ENCODE measurements at places on chromosomes 3 and 15.

DNA sequence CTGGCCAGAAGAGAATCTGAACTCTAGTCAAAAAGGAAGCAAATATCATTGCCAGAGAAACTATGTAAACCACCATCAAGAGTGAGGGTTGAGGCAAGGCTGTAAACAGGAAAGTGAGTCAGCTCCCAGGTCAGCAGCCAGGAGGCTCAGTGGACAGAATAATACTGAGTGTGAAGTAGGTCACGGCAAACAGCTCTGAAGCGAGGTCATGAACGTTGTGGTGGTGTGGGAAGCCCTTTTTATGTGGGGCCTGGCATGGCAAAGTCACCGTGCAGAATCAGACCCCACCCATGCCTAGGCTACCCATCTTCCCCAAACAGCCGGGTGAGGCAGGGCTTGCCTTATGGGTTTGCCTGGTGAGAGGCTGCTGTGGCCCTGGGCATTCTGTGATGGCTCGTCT, 43.9 kb downstream of the THBS1 start:
- DNase-seq, result peak; percentile 79

DNA sequence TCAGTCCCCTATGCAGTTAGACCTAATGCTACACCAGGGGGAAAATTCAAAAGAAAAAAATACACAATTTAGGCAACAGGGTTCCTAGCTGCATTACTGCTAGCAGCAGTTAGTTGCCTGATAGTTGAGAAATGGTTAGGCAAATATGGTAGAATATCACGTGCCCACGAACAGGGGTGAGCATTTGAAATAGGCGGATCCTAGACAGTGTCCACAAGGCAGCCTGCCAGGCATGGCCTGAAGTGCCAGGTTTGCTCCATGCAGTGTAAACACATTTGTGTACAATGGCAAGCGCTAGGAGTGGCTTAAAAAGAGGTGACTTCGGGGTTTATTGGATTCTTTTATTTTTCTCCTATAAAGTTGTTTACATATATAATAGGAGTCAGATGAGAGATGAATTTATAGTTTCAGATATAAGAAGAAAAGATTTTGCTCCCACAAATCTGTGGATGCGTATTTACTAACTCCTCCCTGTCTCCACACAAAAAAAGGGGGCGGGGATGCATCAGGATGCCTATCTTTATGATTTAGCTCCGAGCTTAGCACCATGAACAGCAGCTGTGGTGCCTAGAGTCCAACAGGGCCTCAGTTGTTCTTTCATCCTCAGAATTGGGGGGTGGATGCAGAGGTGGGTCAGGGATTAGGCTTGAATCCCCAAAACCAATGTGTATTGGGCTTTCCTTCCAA, 3.9 kb upstream of the TGM4 start:
- no peak for DNase-seq

DNA sequence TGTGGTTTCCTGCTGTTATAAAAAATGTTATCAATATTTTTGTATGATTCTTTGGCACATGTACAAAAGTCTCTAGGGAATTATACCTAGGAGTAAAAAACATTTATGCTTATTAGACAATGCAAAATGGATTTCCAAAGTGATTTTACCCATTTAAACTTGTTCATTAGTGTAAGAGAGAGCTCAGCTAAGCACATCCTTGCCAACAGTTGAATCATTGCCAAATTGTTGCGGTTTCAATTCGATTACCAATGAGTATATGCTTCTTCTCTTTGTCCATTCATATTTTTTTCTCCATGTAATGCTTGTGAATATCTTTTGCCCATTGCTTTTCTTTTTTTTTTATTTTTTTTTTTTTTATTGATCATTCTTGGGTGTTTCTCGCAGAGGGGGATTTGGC, 17.2 kb downstream of the CASR start:
- no peak for DNase-seq

DNA sequence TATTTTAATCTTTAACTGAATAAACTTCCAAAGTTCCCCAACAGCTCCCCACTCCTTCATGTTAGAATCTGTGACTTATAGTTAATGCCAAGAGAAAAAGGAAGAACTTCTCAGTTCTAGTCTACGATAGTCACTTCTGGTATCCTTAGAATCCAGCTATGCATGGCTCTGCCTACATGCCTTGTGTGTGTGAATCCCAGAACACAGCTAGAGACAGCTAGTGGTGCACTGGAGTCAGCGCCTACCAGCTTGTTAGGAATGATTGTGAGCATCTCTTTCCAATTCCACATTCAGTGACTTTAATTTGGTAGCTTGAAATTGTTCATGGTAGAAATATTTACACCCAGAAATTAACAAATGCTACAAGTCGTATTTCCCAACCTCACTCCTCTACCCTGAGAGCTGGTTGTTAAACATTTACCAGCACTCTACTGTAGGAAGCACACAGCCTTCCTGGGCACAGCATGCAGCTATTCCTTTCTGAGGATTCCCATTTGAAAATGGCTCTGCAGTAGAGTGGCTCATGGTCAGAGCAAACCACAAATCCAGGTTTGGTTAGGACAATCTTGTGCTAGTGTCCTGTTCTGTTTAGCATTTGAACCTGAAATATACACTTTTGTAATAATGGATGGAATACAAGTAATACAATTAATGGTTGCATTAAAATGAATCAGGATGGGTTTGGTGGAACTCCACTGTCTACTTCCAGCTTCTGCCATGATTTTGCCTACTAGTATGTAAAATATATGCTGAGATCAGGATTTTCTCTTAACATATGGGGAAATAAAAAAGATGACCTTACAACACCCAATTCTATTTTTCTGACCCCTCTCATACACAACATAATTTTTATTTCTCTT, 371.0 kb upstream of the GBE1 start:
- no peak for DNase-seq

DNA sequence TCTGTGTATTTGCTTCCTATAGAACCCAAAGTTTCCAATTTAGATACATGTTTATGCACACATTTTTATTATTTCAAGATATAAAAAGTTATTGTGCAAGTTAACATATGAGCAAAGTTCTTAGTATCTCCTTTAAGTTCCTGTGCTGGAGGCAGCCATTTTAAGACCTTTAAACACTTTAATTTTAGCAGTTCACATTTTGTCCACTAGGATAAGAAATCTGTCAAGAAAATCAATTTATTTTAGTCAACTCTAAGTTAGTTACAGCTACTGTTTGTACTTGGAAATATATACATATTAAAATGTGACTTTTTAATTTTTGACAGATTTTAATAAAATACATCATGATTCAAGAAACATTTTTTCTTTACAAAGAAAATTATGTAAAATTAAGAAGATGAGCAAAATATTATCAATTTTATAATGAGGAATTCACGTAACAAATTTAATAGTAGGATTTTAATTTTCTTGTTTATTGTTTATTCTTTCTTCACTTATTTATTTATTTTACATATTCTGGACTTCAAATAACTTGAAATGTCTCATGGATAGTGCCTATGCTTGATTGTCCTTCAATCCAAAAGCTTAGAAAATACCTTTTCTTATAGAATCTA, 402.6 kb upstream of the GBE1 start:
- DNase-seq, result no peak

GRCh38 chr3:31364188-31364587, 168.5 kb upstream of the STT3B start:
- DNase-seq, result no peak

DNA sequence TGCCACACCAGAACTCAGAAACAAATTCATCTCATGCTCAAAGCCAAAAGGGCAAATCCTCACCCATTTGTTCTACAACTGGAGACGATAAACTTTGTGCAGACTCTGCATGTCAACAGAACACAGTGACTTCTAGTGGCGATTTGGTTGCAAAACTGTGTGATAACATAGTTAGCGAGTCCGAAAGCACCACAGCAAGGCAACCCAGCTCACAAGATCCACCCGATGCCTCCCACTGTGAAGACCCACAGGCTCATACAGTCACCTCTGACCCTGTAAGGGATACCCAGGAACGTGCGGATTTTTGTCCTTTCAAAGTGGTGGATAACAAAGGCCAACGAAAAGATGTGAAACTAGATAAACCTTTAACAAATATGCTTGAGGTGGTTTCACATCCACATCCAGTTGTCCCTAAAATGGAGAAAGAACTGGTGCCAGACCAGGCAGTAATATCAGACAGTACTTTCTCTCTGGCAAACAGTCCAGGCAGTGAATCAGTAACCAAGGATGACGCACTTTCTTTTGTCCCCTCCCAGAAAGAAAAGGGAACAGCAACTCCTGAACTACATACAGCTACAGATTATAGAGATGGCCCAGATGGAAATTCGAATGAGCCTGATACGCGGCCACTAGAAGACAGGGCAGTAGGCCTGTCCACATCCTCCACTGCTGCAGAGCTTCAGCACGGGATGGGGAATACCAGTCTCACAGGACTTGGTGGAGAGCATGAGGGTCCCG, 199.7 kb downstream of the AKAP13 start:
- DNase-seq, result no peak

GRCh38 chr15:67244971-67245478, 9.4 kb downstream of the AAGAB start:
- DNase-seq, result no peak

GRCh38 chr15:70214941-70215635, 117.4 kb upstream of the TLE3 start:
- DNase-seq, result no peak

DNA sequence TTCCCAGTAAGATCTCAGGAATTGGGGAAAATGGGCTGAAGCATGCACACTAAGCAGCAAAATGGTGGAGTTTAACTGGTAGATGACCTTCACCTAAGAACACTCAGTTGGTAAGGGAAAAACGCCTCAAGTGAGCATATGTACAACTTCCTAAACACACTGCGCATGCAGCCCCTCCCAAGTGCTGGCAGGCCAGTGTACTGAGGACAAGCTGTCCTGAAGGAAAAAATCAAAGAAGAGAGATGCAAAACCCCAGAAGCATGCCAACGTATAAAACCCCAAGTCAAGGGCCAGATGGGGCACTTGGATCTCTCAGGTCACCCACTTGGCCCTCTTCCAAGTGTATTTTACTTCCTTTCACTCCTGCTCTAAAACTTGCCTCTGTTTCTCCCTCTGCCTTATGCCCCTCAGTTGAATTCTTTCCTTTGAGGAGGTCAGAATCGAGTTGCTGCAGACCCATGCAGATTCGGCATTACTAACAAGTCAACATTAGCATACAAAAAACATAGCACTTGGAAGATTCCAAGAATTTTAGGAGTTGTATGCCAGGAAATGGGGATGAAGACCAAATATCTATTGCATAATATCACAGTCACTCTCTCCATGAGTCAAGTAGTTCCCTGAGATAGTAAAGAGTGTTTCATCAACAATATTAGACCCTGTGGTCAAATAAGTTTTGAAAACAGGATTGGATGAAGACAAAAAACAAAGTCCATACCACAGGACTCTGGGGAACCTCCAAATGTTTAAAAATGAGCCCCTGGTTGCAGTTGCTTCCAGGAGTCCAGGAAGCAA, 10.8 kb upstream of the FYCO1 start:
- DNase-seq, result no peak

DNA sequence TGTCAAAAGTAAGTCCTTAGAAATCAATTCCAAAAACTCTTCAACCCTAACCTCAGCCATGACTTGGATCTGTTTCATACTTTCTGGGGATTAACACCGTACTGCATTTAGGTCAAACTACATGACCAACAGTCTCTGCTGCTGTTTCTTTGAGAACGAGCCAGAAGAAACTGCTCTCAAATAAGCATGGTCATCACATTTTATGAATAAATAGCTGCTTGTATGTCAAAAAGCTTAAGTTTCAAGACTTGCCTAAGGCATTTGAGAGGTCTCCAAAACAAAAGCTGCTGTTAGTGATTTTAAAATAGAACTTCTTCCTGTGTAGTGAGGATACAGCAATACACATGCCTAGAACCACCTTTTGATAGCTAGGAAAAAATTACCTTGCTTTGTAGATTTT, 166.3 kb upstream of the CHRM5 start:
- no peak for DNase-seq

DNA sequence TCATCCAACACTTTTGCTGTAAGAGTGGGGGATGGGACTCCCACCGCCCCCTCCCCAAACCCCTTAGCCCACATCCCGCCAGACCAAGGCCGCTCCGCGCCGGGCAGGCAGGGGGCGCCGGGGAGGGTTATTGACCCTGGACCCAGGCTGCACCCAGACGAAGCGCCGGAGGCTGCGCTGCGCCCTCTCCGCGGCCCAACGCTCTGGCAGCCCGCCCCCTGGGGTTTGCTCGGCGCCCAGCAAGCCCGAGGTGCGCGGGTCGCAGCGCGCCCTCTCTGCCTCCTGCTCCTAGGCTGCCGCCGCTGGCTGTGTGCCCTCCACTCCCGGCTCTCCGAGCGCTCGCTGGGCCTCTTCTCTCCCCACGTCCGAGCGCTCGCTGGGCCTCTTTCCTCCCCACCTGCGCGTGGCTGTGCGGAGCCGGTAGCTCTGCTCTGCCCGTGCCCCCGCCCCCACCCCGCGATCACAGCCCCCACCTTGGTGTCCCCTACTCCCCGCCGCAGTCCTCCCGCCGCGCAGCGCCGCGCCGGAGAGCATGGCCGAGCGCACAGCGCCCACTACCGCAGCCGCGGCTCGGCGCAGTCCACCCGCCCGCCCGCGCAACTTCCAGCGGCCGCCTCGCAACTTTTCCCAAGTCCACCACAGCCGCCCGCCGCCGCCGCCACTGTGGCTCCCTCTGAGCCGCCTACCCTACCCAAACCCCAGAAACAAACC, 1.2 kb downstream of the MECOM start:
- DNase-seq, result peak; percentile 53

- DNase-seq, result no peak
Measured at GRCh38 chr3:142850395-142851023, 38.4 kb downstream of the PCOLCE2 start.

DNA sequence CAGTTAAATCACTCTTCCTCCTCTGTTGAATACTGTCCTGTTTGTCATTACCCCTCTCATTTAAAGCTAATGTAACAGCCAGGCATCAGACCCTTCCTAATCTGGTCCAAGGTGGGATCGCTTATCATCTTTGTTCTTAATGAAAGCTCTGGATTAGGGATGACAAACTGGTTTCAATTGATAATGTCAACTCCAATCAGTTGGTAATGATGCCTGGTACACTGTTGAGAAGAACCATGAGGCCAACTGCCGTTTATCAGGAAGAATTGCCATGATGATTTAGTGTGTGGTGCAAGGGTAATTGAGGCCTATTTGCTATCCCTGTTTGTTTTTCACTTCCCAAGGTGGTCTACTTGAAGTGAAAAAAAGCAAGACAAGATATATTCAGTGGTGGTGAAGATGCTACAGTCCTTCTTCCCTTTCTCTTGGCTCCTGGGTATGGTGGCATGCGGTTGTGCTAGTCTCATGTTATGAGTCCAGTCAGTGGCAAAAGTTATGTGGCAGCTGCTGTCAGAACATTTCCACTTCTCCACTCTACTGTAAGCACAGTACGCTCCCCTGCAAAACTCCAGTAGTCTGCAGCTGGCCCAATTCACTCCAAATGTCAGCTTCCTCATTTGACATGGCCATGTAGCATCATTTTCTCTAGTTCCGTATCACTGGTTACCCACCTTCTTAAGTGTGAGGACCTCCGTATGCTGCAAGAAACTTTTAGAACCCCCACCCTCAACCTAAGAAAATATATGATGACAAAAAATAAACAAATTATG, 72.5 kb downstream of the MORC1 start:
- DNase-seq, result no peak

GRCh38 chr3:170761103-170761502, 108.9 kb downstream of the RPL22L1 start:
- no peak for DNase-seq

GRCh38 chr3:47398228-47398627, 17.4 kb downstream of the PTPN23 start:
- DNase-seq, result no peak
